Stimulated activated CD8-positive, alpha-beta memory T cell treated with anti-CD3 and anti-CD28 coated beads, Interleukin-7, amount 100 ng/mL, for 1 hour (primary cell): ENCODE measurements at places on chromosomes 5 and 9.

GRCh38 chr9:99515093-99515492, 293.0 kb downstream of the SEC61B start:
- no peak for DNase-seq

GRCh38 chr9:76399856-76400255, 5.6 kb upstream of the RFK start:
- DNase-seq = no peak

DNA sequence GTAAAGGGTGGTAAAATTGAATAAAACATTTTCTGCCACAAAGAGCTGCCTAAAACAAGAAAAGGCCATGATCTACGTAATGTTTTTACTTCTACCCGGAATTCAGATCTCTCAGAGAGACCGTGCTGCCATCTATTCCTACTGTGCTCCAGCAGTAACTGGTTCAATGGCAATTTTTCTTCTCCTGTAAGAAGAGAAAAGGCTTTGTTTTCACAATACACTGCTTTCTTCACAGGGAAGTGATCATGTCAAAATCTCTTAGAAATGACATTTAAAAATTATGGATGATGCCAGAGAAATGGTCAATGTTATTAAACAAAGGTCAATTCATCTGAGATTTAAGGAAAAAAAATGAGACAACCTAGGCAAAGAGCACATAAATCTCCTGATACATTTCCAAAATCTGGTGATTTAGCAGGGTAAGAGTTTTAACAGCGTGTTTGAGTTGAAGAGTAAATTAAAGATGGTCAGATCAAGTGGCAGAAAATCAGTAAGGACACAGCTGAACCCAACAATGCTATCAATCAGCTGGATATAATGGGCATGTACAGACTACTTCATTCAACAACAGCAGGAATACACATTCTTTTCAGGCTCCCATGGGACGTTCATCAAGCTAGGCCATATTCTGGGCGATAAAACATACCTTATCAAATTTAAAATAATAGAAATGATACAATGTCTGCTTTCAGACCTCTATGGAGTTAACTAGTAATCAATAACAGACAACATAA, 523.1 kb downstream of the CHSY3 start:
- no peak for DNase-seq

DNA sequence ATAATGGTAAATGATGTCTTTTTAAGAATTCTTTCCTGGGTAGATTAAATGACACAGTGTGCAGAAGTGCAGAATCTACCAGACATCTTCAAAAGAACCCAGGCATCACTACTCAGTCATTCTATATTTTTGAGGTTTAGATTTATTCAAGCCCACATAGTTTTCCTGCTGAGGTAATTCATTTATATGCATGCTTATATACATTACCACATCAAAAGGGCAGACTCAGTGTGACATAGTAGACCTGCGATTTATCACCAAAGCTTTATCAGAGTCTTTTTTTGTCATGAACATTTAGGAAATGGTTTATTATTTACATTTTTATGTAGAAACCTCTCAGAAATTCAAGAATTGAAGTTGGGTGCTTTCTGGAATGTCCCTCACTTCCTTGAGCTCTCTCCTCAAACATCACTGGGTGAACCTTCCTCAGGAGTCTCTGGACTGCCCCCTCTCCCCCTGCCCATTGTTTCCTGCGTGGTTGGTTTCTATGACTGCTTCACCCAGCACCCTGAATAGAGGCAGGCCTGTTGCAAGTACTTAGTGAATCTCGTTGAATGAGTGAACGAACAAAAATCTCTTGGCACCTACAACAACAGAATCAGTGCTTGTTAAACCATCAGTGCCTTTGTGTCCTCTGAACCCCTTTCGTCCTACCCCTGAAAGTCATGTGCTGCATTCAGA, 42.5 kb downstream of the ADAMTS16 start:
- DNase-seq = no peak

DNA sequence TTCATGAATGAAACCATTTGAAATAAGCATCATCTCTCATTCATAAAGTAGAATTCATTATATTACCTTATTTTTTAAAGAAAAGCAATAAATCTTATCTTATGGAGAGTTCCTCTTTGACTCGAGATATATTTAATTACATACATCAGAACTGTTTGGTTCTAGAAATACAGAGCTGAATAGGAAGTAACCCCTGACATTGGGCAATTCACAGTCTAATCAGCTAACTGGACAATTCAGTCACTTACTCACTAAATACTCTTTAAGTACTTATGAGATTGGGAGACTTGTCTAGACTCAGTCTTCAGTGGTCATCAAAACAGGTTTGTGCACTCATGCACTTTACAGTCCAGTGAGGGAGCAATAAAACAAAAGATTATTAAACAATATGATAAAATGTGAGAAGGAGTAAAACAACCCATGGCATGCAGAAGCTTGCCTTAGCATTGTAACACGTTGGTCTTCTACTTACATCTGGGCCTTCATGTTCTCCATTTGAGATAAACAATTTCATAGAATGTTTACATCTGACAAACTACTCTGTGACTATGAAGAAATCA, 11.5 kb upstream of the FBXO38 start:
- DNase-seq = no peak

- DNase-seq = no peak
Observed at GRCh38 chr9:5630081-5630507, 1.2 kb downstream of the RIC1 start.

GRCh38 chr5:26295541-26295940, 742.8 kb downstream of the CDH9 start:
- no peak for DNase-seq

DNA sequence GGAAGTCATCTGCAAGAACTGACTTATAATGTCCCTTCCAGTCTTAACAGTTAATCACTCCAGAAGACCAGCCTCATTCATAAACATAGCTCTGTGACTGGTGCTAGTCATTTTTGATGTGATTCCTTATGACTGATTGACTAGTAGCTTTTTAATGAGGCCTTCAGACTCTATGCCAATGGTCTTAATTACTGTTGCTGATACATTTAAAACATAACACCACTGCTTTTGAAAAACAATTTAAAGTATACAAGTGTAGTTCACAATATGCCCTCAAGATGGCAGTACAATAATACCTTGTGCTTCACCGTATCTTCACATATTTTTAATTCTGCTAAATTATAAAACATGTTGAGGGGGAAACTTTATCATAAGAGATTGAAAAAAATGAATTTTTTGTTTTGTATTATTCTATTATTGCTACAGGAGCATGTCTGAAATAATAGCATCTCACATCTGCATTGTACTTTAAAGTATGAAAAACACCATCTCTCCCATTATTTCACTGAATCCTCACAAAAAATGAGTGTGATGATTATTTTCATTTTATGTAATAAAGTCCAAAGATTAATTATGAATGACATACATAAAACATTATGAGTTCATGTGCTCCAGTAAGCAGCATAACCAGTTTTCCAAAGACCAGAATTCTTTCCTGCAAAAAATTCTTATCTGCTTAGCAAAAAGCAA, 55.2 kb upstream of the SHISAL2B start:
- no peak for DNase-seq

- no peak for DNase-seq
Observed at GRCh38 chr9:93467462-93467861, 14.1 kb upstream of the FAM120AOS start.

GRCh38 chr5:119439140-119439631, 13.1 kb upstream of the HSD17B4 start:
- DNase-seq = no peak
